ENCODE measurements at places on chromosomes 3 and 15. TPM values are rescaled to one million over a fixed set of nuclear protein-coding genes. Genes with fewer than 3 reads are reported as not detected.

The PTX3 gene
- 537 TPM for total RNA-seq

The FOXL2 gene
- total RNA-seq: under 0.01 TPM

The SCG5 gene
- total RNA-seq: 9.0 TPM

The REC114 gene
- not detected for total RNA-seq

The PSTPIP1 gene
- not detected for total RNA-seq

The CYP19A1 gene
- 2.2 TPM for total RNA-seq

The MESP2 gene
- total RNA-seq: 0.72 TPM

The TAGLN3 gene
- not detected for total RNA-seq

The CHRNA7 gene
- total RNA-seq: not detected

The NRG4 gene
- not detected for total RNA-seq

Measured in osteoblast (primary cell).